ENCODE measurements at places on chromosomes 5 and 9. TPM values are rescaled to one million over a fixed set of nuclear protein-coding genes. Genes with fewer than 3 reads are reported as not detected.

DNA sequence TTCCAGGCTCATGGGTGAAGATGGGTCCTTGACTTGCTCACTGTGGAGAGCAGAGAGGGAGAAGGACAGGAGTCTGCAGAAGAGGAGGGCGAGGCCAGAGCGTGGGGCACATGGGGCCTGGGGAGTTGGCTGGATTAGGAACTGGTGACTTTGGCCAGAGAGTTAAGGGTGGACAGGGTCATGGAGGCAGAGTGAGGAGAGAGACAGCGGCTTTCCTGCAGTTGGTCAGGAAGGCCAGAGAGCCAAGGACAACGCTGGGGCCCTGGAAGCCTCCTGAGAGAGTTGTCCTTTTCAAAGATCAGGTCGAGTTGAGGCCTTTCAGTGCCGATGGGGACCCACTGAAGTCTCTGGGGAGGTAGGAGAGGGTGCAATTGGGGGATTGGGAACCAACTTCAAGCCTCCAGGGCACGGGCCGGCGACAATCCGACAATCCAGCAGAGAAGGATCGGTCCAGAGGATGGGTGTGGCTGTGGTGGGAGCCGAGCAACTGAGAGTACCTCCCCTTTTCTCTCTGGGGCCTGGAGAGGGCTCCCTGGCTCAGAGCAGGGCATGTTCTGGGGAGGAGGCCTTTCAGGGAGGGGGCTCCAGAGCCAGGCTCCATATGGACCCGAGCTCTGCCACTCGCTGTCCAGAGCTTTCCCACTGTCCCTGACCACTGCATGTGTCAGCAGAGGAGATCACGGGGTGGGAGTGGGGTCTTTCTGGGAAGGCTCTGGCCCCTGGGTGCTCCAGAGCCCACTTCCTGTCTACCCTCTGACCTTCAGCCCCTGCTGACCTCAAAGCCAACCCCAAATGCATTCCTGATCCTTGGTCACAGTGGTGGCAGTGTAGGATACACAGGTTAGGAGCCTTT is 7.5 kb upstream of the PHYHD1 start:
- DNase-seq: no peak

DNA sequence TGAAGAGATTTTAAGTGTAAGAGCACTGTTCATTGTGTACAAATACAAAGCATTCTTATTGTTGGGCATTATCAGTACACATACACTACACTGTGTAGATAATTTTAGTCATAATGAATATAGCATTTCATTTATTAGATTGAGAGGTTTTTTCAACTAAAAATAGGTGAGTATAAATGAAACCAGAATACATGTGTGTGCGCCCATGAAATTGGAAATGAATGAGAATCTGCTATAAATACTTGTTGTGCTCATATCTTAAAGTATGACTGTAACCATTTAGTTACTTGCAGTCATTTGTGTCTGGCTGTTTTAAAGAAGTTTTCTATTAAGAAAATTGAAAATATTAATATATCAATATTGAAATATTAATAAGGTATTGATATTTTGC is 189.0 kb upstream of the MEF2C start:
- no peak for DNase-seq

GRCh38 chr9:6632516-6633183 is 12.9 kb downstream of the GLDC start:
- DNase-seq: no peak

TRIM36 gene
- 2.9 TPM for total RNA-seq
